Renal pelvis (tissue), 12 donors: ENCODE measurements at places on chromosomes 3 and 15. TPM values are rescaled to one million over a fixed set of nuclear protein-coding genes. Genes with fewer than 3 reads are reported as not detected.

GRCh38 chr3:25181096-25181495 lies 247.0 kb upstream of the RARB start:
- DNase-seq = no peak

Gene PPM1L
- polyA plus RNA-seq = 6.9 TPM

DNA sequence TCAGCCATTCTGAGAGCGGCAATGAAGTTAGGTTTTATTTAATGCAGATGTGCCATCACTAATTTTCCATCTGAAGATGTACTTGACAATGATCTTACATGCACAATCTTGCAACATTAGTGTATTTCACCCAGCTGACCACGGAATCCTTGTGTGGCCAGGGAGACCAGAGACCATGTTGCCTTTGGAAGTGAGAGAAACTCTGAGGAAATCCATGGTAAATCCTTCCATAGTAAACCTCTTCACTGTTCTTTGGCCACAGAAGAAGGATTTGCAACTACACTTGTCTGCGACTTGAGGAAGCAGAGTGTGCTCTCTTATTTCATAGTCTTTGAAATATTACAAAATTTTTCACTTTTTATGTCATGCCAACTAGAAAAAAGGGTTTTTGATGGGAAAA lies 128.4 kb upstream of the IGSF10 start:
- DNase-seq = no peak

GRCh38 chr15:40085266-40085665 lies 23.4 kb downstream of the BMF start:
- no peak for DNase-seq

- peak; percentile 65 for DNase-seq
Measured at GRCh38 chr15:39756806-39757522, 25.7 kb downstream of the FSIP1 start.

- no peak for DNase-seq
Measured at GRCh38 chr3:178172121-178172520, 364.1 kb upstream of the KCNMB2 start.

Gene LMAN1L
- not detected for polyA plus RNA-seq

GRCh38 chr15:60442763-60443162 lies 36.2 kb downstream of the ICE2 start:
- DNase-seq = no peak

Gene C3orf38
- polyA plus RNA-seq = 28.2 TPM

GRCh38 chr3:175914785-175915184 lies 1055.7 kb downstream of the NAALADL2 start:
- no peak for DNase-seq

DNA sequence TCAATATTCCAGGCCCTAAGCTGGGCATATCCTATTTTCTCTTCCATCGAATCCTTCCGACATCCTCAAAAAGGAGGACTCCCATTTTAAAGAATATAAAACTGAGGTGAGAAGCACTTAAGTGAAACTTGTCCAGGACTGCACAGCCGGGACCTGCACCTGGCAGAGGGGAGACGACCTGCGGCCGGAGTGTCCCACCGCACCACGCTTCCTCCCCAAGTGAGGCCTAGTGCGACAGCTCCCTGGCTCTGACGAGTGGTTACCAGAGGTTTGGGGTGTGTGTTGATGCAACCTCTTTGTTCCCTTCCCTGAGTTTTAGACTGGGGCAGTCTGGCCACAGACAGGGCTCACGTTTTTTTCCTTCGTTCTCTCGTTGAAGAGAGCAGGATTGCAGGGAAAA lies 24.9 kb upstream of the ATP2B2 start:
- no peak for DNase-seq

DNA sequence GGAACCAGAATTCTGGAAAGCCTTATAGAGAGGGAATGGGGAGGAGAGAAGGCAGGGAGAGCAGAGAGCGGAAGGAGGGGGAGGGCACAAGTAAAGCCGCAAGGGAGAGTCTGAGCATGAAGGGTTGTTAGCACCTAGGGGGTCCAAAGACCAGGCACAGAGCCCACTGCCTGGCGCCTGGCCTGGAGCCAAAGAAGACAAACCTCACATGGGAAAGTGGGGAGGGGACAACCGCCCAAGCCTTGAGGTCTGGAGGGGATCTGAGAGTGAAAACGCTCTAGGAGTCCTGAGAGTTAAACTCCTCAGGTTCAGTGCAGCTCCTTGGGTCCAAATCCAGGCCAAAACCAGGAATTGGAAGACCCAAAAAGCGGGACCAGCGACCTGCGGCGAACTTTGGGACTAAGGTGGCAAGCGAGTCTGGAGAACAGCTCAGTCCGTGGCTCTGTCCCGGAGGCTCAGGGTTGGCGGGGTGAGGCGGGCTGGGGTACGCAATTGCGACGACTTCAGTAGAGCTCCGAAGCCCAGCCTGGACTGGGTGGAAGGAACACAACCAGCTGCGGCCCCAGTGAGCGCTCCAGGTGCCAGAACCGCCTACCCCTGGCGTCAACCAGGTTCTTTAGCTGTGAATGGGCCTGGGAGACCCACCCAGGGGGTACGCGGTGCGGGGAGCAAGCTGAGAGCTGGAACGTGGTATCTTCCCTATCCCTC lies 807 bp upstream of the INAFM2 start:
- no peak for DNase-seq

- DNase-seq = no peak
Measured at GRCh38 chr3:25582242-25582641, 82.5 kb downstream of the TOP2B start.

Gene DNAJA4
- 22.4 TPM for polyA plus RNA-seq
